Activated CD4-positive, alpha-beta T cell treated with anti-CD3 and anti-CD28 coated beads for 48 hours (primary cell): ENCODE measurements at places on chromosomes 5 and 9.

- DNase-seq = no peak
These were observed 326.1 kb downstream of the PLK2 start for GRCh38 chr5:58133631-58134296.

- DNase-seq = peak; percentile 49
These were observed 62.7 kb upstream of the ZNF354A start for GRCh38 chr5:178793151-178793550.

- DNase-seq = peak; percentile 46
These were observed 7.7 kb upstream of the HAVCR2 start for GRCh38 chr5:157116483-157116954.

DNA sequence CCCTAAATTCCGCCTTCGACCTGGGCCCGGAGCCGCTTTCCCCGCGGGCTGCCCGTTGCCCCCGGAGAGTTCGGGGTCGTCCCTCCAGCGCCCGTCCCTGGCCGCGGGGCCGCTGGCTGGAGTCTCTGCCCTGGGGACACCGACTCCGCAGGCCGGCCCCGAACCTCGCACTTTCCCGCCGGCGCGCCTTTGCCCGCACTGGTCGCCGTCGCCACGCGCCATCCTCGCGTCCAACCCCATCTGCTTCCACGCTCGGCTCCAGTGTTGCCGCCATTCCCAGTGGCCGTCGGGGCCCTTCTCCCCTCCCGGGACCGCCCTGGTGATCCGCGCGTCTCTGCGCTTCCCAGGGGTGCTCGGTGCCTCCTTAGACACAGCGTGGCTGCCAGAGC, 11.0 kb downstream of the LHX3 start:
- no peak for DNase-seq

GRCh38 chr9:121048175-121048574, 1.9 kb downstream of the C5 start:
- DNase-seq = no peak
